ENCODE measurements at places on chromosomes 13 and 19.

DNA sequence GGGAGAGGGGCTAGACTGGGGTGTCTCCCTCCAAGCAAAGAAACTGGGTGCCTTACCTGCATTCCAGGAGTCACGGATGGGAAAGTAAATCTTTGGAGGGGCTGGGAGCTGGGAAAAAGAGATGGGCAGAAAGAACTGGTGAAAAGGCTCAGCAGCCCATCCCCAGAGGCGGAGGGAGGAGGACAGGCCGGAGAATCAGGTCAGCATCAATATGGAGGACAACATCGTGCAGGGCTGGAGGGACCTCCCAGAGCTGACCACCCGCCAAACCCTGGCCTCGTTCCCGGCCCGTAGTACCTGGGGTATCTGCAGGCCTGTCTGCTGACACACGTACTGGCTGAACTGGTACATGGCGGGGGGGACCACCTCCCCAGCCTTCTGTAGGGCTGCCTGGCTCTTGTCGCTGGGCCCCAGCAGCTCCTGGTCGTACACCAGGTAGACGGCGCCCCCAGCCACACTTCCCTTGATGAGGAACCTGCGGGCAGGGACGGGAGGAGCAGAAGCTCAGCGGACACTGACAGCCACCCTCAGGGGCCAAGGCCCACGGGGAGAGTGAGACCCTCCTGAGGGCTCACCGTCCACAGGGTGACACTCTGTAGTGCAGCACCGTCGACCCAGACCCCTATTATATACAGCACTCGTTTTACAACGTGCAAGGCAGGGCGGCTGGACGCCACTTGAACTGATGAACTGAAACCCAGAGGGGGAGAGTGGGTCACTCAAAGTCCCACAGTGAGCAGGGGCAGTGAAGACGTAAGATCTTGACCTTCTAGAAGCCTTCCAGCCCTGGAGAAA lies 830 bp downstream of the MICOS13 start:
- no peak for DNase-seq

DNA sequence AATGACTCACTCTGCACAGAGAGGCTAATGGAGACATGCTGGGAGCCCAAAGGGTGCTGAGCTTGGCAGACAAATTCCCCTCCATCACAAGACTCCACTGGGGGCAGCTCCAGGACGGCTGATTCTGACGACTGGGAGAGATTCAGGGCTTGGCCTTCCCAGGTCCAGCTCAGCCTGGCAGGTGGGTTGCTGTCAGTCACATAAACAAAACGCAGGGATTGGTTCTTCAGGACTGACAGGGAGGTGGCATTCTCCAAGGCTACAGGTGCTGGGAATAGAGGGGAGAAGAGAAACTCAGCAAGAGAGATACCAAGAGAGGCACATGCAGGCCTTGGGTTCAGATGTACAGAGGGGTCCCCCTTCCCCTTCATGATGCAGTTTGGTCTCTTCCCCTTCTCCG lies 10.7 kb upstream of the ZNF175 start:
- DNase-seq, result no peak

DNA sequence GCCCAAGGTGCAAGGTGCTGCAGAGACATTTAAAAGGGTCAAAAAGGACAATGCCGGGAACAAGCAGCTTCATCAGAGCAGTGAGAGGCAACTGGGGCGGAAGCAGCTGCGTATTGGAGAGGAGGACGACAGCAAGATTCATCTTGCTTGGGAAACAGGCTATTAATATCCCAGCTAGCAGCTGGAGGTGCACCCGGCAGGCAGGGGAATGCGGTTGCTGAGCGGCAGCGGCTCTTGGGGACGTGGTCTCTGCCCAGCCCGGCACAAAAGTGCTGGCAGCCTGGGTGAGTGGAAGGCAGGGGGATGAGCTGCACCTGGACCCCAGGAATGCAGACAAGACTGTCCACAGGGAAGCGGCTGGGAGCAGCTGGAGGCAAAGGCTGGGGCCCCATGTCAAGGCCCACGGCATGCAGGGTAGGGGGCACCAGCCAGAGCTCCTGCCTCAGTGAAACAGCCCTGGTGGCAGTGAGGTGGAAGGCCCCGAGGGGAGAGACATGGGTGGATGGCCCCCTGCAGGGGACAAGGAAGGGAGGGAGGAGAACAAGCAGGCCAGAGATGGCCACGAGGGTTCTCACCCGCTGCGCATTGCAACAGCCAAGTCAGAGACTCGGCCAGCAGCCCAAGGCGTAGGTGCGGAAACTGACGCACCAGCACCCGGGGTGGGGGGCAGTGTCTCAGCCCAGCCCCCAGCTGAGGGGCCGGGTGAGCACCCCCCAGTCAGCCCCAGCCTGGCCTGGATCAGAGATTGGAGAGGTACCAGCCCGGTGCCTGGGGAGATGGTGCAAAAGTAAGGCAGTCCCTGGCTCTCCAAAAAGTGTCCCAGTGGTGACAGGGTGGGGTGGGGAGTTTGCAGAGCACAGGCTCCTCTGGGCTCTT lies 34.4 kb downstream of the PEPD start:
- no peak for DNase-seq

- DNase-seq, result no peak
Measured at GRCh38 chr13:97329331-97329730, 104.6 kb upstream of the RAP2A start.

DNA sequence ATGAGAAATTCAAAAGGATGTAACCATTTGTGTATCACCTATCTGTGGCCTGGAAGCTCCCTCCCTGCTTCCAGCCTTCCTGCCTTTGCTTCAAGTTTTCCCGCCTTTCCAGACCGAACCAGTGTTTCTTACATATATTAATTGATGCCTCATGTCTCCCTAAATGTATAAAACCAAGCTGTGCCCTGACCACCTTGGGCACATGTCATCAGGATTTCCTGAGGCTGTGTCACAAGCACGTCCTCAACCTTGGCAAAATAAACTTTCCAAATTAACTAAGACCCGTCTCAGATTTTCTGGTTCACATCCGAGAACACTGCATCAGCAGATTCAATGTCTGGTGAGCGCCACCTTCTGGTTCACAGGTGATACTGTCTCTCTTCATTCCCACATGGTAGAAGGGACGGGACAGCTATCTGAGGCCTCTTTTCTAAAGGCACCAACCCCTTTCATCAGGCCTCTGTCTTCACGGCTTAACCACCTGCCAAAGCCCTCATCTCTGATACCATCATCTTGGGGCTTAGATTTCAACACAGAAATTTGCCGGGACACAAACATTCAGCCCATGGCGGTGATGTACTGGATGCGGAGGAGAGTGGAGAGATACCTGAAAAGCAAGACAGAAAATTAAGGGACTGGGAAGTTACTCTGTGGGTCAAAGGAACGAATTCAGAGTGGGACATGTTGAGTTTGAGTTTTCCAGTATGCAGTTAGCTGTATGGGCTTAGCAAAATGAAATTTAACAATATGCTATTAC lies 58.7 kb upstream of the PABPC3 start:
- DNase-seq, result peak; percentile 8

GRCh38 chr19:1261538-1261797 lies 7.7 kb upstream of the CIRBP start:
- DNase-seq, result no peak

- no peak for DNase-seq
Measured at GRCh38 chr19:29400917-29401711, 124.7 kb upstream of the VSTM2B start.

DNA sequence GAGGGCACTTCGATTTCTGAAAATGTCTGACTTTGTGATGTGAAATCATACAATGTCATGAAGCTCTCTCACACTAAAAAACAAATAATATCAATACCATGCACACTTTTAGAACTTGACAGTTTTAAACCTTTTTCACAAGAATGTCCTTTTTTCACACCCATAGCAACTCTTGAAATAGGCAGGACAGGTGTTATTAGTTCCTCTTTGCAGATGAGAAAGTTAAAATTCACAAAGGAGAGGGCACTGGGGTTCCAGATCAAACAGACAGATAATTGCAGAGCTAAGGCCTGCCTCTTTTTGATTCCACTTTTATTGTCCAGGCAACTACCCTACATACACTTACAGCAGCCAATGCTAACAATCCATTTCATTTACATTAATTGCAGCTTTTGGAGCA lies 142.8 kb downstream of the KLF12 start:
- DNase-seq, result no peak

- no peak for DNase-seq
Measured at GRCh38 chr13:100528353-100528752, 60.2 kb downstream of the GGACT start.

GRCh38 chr13:90395348-90395747 lies 952.1 kb upstream of the MIR17HG start:
- DNase-seq, result no peak

GRCh38 chr13:98761986-98762616 lies 9.6 kb upstream of the SLC15A1 start:
- DNase-seq, result no peak

DNA sequence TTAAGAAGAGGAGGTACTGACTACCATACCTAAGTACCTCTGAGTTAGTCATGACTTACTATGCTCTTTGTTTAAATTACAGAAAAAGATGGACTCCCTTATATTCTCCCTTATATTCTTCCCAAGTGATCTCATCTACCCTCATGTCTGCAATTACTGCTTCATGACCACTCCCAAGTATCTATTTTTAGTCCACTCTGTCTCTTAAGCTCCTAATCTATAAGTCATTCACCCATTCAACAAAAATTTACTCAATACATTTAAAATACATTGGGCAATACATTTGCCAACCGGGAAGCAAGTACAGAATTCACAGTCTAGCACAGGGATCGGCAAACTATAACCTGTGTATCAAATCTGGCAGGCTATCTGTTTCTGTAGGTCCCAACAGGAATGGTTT lies 42.6 kb downstream of the KPNA3 start:
- DNase-seq, result no peak

GRCh38 chr13:43389573-43389972 lies 366.2 kb downstream of the DNAJC15 start:
- DNase-seq, result no peak

GRCh38 chr19:11269408-11269807 lies 7.1 kb upstream of the DOCK6 start:
- no peak for DNase-seq

DNA sequence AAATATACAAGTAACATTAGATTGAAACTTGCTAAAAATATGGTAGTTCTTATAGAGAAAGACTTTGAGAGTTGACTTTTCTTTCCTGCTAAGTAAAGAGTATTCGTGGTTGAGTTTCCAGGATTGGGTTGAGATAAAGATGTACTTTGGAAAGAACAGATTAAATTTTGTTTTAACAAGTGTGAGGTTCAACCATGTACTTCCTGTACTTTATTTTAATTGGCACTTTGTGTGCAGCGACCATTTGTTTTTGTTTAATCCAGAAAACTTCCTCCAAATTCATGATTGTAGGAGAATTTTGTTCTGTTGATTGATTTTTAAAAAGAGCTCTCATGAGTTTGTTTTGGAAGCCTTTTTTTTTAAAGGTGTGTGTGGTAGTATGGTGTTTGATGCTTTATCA lies 46.9 kb downstream of the PAN3 start:
- no peak for DNase-seq

- no peak for DNase-seq
Measured at GRCh38 chr19:48756212-48756611, 888 bp downstream of the FGF21 start.

- no peak for DNase-seq
Measured at GRCh38 chr13:47426126-47426849, 529.4 kb upstream of the HTR2A start.

GRCh38 chr19:34341935-34342680 lies 22.9 kb upstream of the GPI start:
- DNase-seq, result no peak

DNA sequence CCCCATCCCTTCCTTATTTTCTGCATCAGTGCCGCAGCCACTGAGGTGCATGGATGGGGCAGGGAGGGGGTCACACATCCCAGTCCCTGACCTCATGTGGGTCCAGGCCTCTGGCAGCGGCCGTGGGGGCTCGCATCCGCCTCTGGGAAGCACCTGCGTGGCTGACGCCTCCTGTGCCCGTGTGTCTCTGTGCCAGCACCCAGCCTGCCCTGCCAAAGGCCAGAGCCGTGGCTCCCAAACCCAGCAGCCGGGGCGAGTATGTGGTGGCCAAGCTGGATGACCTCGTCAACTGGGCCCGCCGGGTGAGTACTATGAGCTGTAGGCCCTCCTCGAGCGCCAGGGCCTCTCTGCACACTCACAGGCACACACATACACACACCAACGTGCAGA lies 4.9 kb downstream of the NDUFS7 start:
- DNase-seq, result no peak

DNA sequence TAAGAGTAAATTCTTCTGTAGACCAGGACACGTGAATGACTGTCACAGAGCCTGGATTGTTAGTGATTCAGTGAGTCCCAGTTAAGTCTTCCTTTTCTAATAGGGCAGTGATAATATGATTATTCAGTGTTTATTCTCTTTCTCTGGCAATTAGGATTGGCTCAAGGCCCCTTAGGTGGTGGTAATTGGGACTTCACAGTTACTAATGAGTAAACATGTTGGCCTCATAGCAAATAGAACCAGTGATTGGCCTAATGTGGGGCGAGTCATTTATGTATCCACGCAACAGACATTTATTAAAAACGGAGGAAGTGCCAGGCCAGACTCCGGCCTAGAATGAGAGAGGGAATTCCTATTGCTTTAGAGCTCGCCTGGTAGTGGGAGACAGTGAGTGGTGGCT lies 72.4 kb downstream of the SHISA2 start:
- DNase-seq, result no peak

DNA sequence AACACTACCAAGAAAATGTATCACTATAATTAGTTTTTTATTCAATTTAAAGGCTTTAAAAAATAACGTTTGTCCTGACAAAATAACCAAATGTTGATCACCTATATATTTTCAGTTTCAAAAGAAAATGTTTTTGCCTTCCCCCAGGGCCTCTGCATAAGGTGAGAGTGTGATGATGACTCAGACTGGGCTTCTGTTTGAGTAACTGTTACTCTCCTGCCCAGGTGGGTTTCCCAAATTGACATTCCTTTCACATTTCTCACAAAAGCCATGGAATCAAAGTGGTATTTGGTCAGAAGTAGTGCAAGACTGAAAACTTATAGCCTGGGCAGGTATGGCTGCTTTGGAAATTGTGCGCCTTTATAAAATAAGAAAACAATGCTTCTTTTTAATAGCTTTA lies 180.6 kb downstream of the COG6 start:
- no peak for DNase-seq

DNA sequence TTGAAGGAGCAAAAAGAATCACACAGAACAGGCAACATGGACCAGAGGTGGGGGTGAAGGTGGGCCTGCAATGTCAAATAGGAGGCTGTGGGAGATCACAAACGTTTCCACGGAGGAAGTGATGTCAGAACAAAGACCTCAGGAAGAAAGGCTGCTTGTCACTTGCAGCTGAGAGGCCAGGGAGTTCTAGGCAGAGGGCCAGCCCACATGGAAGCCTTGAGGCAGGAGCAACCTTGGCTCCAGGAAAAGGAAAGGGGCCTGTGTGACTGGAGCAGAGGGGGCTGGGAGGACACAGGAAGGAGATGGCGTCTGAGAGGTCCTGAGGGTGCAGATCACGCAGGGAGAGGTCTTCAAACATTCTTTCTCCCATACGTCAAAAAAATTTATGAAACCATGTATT lies 16.3 kb downstream of the ZNF160 start:
- DNase-seq, result no peak

- DNase-seq, result peak; percentile 52
Measured at GRCh38 chr19:2552859-2553258, 76.9 kb downstream of the GADD45B start.

- no peak for DNase-seq
Measured at GRCh38 chr13:32902874-32903273, 113.3 kb upstream of the KL start.
